ENCODE measurements at places on chromosomes 4 and X.

- no peak overlapping the region for H3K4me3 ChIP-seq
- no peaks in the 10 kb centered on the region for H3K4me1 ChIP-seq
- no peaks in the 10 kb centered on the region for H3K27me3 ChIP-seq
Observed at GRCh38 chrX:18194688-18195087, 26.0 kb downstream of the BEND2 start.

- DNase-seq, result peak; percentile 9
- H3K27me3 ChIP-seq, result peaks cover 45% of the 10 kb centered on the region
- H3K27ac ChIP-seq, result peak overlapping the region; percentile 37
- H3K4me1 ChIP-seq, result peaks cover 16% of the 10 kb centered on the region
Observed at GRCh38 chr4:176791591-176792325, 964 bp downstream of the VEGFC start.

DNA sequence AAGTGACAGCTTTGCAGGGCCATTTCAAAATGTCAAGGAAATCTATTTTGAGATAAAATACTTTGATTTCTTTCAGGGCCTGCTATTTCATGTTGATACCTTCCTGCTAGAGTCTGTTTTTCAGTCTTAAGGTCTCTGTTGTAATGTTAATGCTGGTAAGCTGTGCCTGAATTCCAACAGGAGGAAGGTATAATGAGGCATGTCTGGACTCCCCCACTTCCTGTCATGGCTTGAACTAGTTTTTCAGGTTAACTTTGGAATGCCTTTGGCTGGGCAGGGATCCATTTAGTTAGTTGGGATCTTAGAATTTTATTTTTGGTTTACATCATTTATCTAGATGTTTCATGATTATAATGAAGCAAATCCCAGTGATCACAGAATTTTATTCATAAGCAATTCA, 279.0 kb downstream of the CFAP47 start:
- H3K4me1 ChIP-seq, result no peaks in the 10 kb centered on the region
- no peak for DNase-seq
- no peaks in the 10 kb centered on the region for H3K27me3 ChIP-seq
- H3K36me3 ChIP-seq, result no peaks in the 10 kb centered on the region

DNA sequence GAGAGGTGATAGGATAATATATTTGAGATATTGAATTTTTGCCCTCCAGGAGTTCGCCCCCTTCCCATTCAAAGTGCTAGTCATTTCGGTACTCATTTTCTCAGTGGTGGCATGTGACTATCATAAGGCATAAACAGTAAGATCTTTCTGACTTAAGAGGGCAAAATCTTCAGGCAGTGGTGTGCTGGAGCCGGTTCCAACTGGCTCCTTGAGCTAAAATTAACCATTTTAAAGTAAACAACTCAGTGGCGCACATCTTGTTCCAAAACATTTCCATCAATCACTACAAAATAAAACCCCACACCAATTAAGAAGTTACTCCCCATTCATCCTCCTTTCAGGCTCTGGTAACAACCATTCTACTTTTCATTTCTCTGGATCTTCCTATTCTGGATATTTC, 43.3 kb downstream of the LUZP4 start:
- H3K36me3 ChIP-seq, result no peaks in the 10 kb centered on the region
- no peaks in the 10 kb centered on the region for H3K4me1 ChIP-seq

DNA sequence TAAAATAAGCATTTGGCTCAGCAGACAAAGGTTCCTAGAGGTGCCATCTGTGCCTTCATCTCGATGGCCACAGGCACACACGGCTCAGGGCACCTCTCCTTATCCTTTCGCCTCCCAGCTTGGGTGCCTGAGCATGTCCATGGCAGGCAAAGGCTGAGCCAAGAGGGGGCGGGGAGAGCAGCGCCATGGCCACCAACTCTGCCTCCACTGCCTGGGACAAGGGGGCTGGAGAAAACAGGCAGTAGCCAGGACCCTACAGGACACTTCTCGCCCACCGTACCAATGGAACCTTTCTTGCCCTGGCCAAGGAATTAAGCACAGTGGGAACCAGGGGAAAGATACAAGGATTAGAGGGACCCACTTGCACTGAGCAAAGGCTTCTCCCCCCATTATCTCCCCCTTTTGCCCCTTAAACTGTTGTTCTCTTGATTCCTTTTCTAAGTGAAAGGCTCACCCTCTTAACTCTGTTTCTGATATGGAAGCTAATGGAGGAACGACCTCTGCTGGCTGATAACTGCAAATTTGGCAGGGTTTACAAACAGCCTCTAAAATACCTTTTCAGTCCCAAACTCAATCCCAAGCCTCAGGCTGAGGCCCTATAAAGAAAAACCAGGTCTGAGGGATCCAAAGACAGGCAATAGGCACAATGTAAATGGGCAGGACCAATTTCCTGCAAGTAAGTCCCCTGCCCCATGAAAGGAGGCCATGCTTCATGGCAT, 335.2 kb downstream of the ADAM29 start:
- no peaks in the 10 kb centered on the region for H3K36me3 ChIP-seq
- H3K4me3 ChIP-seq, result no peak overlapping the region
- no peak for DNase-seq
- no peak overlapping the region for H3K27ac ChIP-seq
- no peaks in the 10 kb centered on the region for H3K4me1 ChIP-seq
- no peaks in the 10 kb centered on the region for H3K27me3 ChIP-seq

GRCh38 chrX:68631336-68631735, 16.1 kb upstream of the STARD8 start:
- no peak overlapping the region for H3K27ac ChIP-seq
- no peak for DNase-seq
- H3K4me1 ChIP-seq, result no peaks in the 10 kb centered on the region
- H3K4me3 ChIP-seq, result no peak overlapping the region
- no peaks in the 10 kb centered on the region for H3K36me3 ChIP-seq
- no peaks in the 10 kb centered on the region for H3K27me3 ChIP-seq

DNA sequence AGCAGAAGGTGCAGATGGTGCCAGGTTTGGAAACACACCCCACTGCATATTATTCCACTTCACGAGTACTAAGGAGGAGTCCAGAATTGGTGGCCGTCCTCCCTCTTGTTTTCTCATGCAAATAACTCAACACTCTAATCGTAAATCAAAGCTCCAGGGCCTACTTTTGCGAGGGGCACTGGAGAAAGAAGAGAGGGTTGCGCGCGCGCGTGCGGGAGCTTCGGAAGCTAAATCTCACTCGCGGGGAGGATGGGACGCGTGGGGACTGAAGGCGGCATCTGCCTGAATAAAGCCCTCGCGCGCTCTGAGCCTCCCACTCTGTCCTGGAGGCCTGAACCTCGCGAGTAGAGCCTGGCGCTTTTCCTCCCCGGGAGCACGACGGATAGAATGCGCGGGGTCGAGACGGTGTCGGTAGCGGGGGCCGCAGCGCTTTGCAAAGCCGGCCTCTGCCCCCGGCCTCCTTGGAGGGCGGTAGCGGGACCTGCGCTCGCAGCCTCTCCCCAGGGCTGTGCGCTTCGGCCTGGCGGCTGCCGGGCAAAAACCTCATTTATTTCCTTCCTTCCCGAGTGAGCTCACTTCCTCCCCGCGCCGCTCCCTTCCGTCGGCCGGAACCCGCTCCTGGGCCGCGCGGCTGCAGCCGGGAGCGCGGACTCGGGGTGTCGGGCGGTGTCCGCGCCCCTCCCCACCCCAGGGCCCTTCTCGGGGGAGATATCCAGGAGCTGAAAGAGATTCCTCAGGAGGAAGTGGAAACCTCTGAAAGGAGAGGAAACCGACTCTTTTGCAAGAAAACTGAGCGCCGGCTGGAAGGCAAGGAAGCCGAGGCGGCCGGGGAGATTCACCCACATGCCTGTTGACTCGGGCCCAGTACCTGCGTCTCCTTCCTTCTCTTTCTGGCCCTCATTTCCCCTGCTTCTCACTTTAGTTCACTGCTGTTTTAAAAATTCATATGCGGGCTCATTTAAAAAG, 20.7 kb downstream of the HAND2 start:
- H3K36me3 ChIP-seq, result no peaks in the 10 kb centered on the region
- peak overlapping the region; percentile 58 for H3K4me3 ChIP-seq
- peaks cover 3% of the 10 kb centered on the region for H3K4me1 ChIP-seq
- H3K27ac ChIP-seq, result peak overlapping the region; percentile 78
- DNase-seq, result no peak

GRCh38 chrX:39195156-39195555, 393.9 kb downstream of the MID1IP1 start:
- H3K36me3 ChIP-seq, result no peaks in the 10 kb centered on the region
- H3K27ac ChIP-seq, result no peak overlapping the region
- no peaks in the 10 kb centered on the region for H3K4me1 ChIP-seq
- no peak for DNase-seq
- H3K4me3 ChIP-seq, result no peak overlapping the region
- H3K27me3 ChIP-seq, result no peaks in the 10 kb centered on the region

DNA sequence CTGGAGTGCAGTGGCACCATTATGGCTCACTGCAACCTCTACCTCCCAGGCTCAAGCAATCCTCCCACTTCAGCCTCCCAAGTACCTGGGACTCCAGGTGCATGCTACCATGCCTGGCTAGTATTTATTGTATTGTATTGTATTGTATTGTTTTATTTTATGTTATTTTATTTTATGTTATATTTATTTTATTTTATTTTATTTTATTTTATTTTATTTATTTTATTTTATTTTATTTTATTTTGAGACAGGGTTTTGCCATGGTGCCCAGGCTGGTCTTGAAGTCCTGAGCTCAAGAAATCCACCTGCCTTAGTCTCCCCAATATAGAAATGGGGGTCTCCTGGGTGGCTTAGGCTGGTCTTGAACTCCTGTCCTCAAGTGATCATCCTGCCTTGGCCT, 42.6 kb downstream of the ELF2 start:
- no peaks in the 10 kb centered on the region for H3K4me1 ChIP-seq
- H3K27ac ChIP-seq, result no peak overlapping the region
- no peaks in the 10 kb centered on the region for H3K27me3 ChIP-seq
- H3K4me3 ChIP-seq, result no peak overlapping the region

- H3K4me1 ChIP-seq, result peaks cover 6% of the 10 kb centered on the region
- H3K4me3 ChIP-seq, result no peak overlapping the region
- H3K36me3 ChIP-seq, result no peaks in the 10 kb centered on the region
- no peak overlapping the region for H3K27ac ChIP-seq
- DNase-seq, result peak; percentile 15
Observed at GRCh38 chr4:140135529-140136088, 18.4 kb downstream of the MAML3 start.

Measured in transverse colon (tissue), 4 donors.